ENCODE measurements at places on chromosomes 16 and 17.

- no peak for DNase-seq
Measured at GRCh38 chr17:82449131-82449882, 1.2 kb downstream of the CYBC1 start.

- no peak for DNase-seq
Measured at GRCh38 chr17:32481193-32481592, 5.6 kb upstream of the CDK5R1 start.

- DNase-seq = no peak
Measured at GRCh38 chr16:69031877-69032301, 73.6 kb upstream of the HAS3 start.

GRCh38 chr16:12900599-12901203 is 697 bp upstream of the SHISA9 start:
- no peak for DNase-seq

DNA sequence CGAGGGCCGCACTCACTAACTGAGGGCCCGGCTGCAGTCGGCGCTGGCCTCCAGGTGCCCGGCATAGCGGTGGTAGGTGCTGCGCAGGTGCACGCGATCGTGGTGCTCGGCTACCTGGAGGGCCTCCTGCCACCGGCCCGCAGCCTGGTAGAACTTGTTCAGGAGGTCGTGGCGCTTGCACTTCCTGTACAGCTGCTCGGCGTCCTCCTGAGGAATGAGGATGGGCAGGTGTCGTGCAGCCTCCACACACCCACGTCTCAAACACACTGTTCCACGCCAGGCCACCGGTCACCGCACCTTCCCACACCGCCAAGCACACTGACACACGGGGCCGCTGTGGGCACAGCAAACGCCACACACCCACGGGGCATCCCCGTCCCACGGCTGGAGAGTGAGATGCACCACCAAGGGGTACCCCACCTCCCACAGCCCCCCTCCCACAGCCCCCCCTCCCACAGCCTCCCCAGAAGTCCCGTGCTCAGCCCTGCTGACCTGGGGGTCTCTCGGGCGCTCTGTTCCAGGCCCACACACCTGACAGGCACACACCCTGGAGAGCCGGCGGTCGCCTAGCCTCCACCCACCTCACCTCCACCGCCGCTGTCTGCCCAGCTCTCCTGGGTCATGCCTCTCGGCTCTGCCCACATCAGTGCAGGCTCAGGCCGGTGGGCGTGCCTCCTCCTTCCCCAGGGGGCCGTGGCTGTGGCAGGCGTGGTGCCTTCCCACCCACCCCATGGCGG is 7.4 kb upstream of the TMEM204 start:
- no peak for DNase-seq

- no peak for DNase-seq
Measured at GRCh38 chr16:12674524-12674923, 129.2 kb downstream of the CPPED1 start.

DNA sequence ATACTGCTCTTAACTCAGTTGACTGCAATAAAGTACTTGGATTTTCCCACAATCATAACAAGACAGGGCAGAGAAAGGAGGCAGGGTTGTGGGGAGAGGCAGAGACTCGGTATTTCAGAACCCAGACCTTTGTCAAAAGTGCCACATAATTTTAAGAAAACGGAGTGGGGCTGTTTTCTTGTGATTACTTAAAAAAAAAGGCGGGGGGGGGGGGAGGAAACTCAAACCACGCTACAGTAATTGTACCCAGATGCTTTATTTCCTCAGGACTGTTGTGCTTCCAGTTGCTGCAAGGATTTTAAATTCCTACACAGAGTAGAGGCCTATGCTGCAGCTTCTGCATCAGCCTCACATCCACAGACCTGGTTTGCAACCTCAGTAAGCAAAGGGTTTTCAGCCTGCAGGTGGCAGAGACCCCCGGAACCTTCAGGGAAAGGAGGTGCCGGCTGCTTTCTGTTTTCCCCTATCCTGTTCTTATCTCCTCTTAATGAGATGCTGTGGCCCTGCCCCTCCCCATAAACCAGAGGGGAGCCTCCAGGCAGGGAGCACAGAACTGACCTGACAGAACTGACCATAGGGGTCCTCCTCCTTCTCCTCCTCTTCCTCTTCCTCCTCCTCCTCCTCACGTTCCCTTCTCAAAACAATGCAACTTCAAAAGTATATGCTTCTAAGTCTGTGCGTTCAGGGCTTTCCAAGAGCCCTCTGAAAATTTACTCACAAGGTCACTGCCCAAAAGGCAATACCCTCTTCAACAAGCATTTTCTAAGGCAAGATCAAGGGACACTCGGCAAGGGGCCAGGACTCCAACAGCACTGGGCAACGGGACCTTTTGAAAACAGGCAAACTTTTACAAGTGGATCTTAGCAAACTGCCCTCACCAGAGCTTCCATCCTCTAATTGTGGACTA is 7.5 kb downstream of the AXIN2 start:
- no peak for DNase-seq

DNA sequence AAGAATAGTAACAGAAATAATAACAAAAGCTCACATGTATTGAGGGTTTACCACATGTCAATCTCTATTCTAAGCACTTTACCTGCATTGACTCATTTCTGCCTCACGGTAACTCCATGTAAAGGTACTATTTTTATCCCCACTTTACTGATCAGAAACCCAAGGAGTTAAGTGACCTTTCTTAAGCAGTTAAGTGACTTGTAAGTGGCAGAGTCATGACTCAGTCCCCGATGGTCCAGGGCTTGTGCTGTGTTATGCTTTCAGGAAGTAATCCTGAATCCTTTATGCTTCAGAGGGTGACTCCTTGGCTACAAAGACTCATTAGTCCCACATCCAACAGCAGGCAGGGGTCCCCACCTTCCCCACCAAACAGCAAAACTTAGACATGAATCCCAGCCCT is 66.5 kb downstream of the MRM1 start:
- DNase-seq = no peak

DNA sequence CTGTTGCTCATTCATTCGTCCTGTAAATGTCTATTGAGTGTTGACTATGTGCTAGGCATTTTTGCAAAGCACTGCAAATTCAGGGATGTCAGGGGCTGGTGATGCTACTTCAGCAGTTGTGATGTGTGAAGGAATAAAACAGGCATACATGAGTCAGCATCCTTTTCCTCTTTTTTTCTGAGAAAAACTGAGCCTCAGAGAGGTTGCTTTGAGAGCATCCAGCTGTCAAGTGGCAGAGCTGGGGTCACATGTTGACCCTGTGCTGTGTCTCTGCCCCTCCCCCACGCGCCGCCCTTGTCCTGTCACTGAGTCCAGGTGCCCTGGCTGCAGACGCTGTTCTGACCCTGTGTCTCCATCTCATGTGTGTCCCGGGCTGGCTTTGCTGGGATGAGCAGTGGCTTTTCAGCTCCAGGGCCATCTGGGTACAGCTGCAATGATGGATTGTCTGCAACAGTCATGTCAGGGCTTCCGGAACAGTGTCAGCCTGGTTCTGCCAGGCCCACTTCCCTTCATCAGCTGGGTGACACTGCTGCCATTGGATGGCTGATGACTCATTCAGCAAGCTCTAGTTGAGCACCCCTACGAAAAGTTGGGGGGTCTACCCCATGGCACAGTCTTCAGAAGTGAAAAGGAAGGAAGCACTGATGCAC is 14.9 kb downstream of the SEC14L5 start:
- DNase-seq = no peak

DNA sequence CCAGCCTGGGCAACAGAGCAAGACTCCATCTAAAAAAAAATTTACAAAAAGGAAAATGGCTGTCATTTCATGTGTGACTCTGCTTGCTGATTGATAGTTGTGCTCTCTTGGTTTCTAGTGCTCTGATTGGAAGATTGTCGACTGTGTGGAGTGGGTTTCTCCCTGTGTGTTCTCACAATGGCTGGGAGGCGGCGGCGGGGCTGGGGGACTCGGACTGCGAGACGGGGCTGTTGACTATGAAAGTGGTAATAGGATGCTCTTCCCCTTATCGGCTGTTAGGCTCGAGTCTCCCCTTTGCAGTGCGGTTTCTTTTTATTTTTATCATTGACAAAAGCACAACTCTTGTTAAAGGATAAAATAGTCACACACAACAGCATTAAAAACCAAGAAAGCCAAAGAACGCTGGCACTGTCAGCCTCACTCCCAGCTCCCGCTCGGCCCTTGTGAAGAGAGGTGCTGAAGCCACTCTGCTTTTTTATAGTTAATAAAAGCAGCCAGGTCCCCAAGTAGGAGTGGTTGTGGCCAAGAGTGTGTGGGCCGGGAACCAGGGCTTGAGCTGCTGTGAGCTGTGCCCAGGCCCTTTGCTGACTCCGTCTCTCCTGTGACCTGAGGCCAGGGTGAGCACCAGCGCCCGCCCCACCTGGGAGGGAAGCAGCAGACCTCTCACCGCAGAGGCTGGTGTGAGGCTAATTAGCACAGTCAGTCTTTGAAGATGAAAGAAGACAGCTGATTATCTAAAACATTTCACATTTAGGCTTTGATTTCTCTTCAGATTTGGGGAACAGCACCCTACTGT is 36.5 kb downstream of the TBCD start:
- DNase-seq = no peak

DNA sequence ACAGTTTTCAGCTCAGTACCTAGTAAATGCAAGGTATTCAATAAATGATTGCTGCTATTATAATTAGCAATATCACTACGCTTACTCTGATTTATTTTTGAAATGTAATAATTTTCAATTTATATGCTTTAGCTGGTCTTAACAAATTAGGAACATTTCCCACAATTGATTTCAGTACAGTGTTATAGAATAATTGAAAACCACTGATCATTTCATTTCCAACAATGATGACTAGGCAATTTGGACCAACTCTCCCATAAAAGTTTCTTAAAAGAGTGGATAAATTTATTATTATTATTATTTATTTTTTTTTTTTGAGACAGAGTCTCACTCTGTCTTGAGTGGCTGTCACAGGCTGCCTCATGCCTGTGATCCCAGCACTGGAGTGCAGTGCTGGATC is 41.1 kb downstream of the VMP1 start:
- DNase-seq = no peak

- no peak for DNase-seq
Measured at GRCh38 chr16:26475596-26475995, 591.1 kb upstream of the C16orf82 start.

GRCh38 chr16:2088759-2089358 is 41.1 kb downstream of the TSC2 start:
- no peak for DNase-seq

- no peak for DNase-seq
Measured at GRCh38 chr16:70341600-70341999, 5.1 kb upstream of the DDX19A start.

DNA sequence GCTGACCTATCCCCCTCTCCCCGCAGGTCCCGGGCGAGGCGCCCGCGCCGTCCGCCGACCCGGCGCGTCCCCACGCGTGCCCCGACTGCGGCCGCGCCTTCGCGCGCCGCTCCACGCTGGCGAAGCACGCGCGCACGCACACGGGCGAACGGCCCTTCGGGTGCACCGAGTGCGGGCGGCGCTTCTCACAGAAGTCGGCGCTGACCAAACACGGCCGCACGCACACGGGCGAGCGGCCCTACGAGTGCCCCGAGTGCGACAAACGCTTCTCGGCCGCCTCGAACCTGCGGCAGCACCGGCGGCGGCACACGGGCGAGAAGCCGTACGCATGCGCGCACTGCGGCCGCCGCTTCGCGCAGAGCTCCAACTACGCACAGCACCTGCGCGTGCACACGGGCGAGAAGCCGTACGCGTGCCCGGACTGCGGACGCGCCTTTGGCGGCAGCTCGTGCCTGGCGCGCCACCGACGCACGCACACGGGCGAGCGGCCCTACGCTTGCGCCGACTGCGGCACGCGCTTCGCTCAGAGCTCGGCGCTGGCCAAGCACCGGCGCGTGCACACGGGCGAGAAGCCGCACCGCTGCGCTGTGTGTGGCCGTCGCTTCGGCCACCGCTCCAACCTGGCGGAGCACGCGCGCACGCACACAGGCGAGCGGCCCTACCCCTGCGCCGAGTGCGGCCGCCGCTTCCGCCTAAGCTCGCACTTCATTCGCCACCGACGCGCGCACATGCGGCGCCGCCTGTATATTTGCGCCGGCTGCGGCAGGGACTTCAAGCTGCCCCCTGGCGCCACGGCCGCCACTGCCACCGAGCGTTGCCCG is 10.3 kb downstream of the ZNF771 start:
- no peak for DNase-seq

DNA sequence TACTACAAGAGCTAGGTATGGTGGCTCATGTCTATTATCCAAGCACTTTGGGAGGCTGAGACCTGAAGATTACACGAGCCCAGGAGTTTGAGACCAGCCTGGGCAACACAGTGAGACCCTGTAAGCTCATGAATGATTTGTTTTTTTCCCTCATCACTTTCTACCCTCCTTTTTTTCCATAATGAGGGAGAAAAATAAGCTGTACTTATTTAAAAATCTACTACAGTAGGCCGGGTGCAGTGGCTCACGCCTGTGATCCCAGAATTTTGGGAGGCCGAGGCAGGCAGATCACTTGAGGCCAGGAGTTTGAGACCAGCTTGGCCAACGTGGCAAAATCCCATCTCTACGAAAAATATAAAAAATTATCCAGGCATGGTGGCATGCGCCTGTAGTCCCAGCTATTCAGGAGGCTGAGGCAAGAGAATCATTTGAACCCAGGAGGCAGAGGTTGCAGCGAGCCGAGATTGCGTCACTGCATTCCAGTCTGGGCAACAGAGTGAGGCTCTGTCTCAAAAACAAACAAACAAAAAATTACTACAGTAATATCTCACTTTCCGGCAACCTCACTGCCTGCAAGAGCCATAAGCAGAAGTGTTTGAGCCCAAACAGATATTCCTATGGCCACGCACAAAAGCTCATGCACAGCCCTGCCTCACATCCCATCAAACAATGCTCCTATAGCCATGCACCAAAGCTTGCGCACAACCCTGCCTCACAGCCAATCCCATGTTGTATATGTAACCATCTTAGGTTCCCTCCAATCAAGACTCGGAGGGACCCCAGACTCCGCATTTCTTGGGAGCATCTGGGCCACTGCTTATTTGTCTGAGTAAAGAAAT is 37.4 kb downstream of the TK2 start:
- DNase-seq = peak; percentile 57

DNA sequence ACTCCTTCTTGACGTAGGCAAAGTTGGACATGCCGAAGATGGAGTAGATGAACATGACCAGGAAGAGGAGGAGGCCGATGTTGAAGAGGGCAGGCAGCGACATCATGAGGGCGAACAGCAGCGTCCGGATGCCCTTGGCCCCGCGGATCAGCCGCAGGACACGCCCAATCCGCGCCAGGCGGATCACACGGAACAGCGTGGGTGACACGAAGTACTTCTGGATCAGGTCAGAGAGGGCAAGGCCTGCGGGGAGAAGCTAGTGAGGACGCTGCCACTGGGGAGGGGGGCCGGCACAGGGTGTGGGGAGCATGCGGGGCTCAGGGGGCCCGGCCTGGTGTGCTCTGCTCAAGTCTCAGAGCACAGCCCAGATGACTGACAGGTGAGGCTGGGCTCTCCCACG is 9.6 kb upstream of the CD79B start:
- DNase-seq = no peak

- no peak for DNase-seq
Measured at GRCh38 chr17:79647456-79647915, 36.6 kb upstream of the RBFOX3 start.

GRCh38 chr17:38713456-38714075 is 8.5 kb downstream of the MLLT6 start:
- no peak for DNase-seq

DNA sequence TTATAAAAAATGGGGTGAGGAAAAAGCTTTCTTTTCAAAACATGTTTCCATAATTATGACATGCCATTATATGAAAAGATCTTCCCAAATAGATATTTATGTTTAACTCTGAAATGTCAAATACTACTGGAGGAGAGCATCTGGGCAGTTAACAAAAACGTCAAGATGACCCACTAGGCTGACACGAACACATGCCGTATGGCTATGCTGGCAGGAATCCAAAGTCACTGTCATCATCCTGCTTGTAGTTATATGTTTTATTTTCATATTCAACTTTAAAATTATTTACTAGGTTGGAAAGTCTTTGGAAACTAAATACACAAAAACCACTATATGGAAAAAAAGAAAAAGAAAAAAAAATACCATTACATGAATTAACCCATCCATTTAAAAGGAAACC is 27.3 kb downstream of the ANKFY1 start:
- no peak for DNase-seq
